ENCODE measurements at places on chromosomes 3 and 15.

- no peak for DNase-seq
These were observed 63.3 kb upstream of the SAMMSON start for GRCh38 chr3:69936266-69936665.

GRCh38 chr15:99437315-99438223 is 128.2 kb upstream of the MEF2A start:
- DNase-seq, result peak; percentile 41

DNA sequence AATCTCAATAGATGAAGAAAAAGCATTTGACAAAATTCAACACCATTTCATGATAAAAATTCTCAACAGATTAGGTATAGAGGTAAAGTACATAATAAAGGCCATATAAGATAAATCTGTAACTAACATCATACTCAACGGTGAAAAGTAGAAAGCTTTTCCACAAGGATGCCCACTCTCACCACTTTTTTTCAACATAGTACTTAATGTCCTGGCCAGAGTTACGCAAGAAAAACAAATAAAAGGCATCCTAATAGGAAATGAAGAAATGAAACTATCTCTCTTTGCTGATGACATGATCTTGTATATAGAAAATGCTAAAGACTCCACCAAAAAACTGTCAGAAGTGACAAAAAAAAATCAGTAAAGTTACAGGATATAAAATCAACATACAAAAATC is 33.0 kb downstream of the THBS1 start:
- no peak for DNase-seq

DNA sequence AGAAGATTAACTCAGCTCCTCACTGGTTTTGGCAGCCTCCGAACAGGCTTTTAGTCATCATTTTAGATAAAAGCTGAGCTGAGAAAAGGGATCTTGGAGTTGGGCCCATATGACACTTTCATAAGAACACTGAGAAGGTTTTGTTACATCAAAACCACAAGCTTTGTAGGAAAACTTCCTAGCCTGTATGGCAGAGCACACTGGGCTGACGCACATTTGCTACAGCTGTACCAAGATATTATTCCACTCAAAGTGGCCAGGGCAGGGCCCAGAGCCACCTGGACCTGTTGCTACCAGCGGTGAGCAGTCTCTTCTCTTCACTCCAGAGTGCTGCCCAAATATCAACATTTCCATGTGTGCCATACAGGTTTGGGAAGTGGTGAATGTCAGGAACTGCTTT is 160.5 kb upstream of the CCDC54 start:
- DNase-seq, result no peak

DNA sequence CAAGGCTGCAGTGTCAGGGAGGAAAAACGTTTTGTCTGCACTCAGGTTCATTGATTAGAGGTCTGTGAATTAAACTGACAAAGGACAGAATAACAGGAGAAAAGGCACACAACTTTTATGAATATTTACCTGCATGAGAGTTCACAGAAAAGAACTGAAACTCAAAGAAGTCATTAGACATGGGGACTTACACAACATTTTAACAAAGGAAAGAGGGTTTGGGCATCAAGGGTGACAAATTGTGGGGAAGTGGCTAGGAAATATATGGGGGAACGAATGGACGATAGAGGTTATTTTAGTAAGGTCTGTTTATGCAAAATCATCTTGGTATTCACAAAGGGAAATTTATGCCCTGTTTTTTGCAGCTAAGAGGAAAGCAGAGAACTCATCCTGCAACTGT is 65.6 kb upstream of the C15orf39 start:
- no peak for DNase-seq

DNA sequence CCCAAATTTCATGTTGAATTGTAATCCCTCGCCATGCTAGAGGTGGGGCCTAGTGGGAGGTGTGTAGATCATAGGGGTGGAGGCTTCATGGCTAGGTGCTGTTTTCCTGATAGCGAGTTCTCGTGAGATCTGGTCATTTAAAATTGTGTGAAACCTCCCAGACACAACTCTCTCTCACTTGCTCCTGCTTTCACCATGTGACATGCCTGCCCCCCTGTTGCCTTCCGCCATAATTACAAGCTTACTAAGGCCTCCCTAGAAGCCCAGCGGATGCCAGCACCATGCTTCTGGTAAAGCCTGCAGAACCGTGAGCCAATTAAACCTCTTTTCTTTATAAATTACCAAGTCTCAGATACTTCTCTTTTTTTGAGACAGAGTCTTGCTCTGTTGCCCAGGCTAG is 36.0 kb downstream of the CCDC54 start:
- DNase-seq, result no peak
